ENCODE measurements at places on chromosomes 3 and 15.

DNA sequence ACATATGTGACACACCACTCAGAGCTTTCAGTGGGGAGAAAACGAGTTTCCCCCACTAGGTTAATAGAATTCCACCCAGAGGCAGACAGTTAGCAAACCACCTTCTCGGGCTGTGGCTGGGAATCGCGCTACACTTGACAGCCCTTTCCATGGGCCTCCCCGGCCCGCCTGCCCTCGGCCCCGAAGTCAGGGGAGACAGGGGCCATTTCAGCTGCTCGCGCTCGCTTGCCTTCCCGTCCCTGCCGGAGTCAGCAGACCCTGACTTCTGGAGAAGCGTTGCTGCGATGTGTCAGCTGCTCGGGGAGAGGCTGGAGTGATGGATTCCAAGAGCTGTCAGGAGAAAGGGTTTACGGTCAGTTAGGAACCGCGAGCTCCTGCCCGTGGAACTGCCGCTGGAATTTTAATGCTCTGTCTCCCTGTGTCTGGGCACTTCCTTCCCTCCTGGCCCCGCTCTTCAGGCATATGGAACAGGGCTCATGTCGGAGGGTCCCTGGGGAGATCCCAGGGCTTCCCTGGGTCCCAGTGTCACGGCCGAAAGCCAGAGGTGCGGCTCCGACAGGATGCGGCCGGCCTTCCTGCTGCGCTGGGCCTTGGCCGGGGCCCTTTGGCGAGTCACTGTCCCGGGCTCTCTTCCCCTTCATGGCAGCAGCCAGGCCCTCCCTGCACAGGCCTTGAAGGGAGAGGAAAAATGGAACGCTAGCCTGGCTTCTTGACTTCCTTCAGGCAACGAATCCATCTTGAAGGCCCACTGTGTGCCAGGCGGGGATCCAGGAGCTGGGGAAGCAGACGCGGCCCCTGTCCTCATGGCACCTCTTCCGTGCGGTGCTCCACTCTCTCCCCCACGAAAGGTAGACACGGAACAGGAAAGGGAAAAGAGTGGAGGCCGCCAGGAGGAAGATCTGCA lies 38.4 kb upstream of the VPS8 start:
- peak; percentile 32 for DNase-seq

- peak; percentile 14 for DNase-seq
Observed at GRCh38 chr15:50256188-50257041, 9.1 kb downstream of the HDC start.

DNA sequence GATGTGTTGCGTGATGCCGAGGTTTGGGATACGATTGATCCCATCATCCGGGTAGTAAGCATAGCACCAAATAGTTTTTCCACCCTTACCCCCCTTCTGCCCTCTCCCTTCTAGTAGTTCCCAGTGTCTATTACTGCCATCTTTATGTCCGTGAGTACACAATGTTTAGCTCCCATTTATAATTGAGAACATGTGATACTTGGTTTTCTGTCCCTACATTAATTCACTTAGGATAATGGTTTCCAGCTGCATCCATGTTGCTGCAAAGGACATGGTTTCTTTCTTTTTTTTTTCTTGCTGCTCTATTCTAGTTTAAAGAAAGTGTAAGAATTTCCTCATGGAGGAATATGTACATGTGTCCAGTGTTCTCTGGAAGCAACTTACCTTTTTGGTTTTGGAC lies 51.8 kb downstream of the NSUN3 start:
- DNase-seq: peak; percentile 55

GRCh38 chr3:134018850-134019249 lies 10.9 kb downstream of the SLCO2A1 start:
- DNase-seq: no peak

GRCh38 chr3:77807312-77807711 lies 767.4 kb downstream of the ROBO2 start:
- no peak for DNase-seq

- DNase-seq: no peak
Observed at GRCh38 chr15:55909036-55909811, 84.2 kb downstream of the NEDD4 start.

- DNase-seq: no peak
Observed at GRCh38 chr15:41443275-41443674, 26.4 kb downstream of the RTF1 start.

GRCh38 chr3:170726976-170727661 lies 141.2 kb upstream of the SLC7A14 start:
- DNase-seq: peak; percentile 85

Data from fibroblast of skin of left quadriceps (primary cell).